ENCODE measurements at places on chromosomes 11 and 22.
A peak's percentile ranks its signal among the peaks of the same experiment; 100 is the strongest.

GRCh38 chr22:30508216-30508615, 2.7 kb upstream of the SEC14L4 start:
- DNase-seq, result no peak

DNA sequence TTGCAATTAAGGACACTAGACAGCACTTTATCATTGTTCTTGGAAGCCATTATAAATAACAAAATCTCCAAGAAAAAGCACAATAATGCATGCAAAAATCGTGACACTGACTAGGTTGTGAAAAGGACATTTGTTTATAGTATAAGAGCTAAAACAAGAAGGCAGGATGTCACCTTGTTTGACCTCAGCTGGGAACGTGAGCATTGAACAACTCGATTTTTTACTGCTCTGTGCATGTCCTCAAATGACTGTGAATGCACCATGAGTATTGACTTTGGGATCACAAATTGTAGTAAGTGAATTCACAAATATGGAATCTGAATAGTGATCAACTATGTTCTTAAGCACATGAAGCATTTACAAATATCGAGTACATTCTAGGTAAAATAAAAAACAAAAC, 35.3 kb upstream of the ARHGAP20 start:
- no peak for DNase-seq

DNA sequence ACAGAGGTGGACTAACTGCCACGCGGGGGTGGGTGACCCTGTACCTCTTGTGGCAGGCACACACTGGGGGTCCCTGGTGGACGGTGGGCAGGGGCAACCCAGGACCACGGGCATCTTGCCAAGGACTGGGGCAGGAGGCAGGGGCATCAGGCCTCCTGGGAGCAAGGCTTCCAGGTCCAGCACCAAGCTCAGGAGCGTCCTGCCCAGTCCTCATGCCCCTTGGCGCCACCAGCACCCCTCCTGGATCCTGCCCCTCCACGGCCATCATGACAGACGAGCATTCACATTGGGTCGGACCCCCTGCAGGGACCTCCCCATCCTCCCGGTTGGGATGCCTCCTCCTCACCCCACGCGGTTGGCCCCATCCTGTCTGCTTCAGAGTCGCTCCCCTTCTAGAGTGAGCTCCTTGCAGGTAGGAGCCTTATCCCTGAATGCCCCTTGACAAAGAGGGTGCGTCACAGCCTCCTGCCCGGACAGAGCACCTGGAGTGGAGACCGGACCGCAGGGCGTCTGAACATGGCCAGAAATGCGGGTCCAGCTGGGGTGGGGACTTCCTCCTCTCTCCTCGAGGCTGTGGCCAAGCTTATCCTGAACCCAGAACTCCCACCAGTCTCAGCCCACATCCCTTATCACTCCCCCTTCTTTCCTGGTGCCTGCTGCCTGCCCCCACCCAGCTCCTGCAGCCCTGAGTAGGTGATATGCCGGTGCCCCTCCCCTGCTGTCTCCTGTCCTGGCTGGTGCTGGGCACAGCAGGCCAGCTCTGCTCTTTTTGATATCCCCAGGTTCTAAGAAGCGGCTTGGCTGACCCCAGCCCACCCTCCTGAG, 40.3 kb downstream of the IGF2 start:
- DNase-seq, result no peak

DNA sequence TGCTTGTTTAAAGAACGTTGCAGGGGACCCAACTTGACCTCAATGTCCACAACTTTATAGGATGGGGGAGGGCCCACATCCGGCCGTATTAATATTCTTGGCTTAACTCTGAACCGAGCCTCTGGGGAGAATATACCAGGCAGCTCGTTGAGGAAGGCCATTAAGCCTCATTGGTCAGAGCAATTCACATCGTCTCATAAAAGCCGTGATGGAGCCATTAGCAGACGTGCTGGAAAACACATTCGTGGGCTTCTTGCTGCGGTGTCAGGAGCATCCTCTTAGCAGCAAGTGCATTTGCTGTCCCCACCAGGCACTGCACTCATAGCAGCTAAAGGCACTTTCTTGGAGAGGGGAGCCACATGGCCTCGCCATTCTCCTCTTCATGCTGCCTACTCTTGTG, 14.9 kb downstream of the DSCAML1 start:
- no peak for DNase-seq

GRCh38 chr11:2387266-2387987, 10.3 kb downstream of the CD81 start:
- no peak for DNase-seq

GRCh38 chr11:28289444-28289843, 181.3 kb downstream of the METTL15 start:
- no peak for DNase-seq

DNA sequence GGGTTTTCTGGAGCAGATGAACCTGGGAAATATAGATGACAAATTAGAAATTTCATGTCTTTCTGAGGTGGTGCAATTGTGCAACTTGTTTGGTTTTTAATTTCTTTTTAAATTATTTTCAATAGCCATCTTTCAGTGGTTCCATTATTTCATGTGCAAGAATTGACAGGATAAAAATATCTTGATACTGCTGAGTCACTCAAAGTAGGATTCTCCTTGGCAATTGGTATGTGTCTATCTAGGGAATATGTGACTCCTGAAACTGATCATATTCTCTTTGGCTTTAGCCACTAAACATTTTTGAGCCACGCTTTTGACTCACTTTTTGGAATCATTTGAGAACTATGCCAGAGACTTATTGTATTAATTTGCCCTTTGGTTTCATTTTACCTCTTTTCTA, 331.5 kb downstream of the KCNA4 start:
- DNase-seq, result no peak

- DNase-seq, result peak; percentile 83
These were observed 12.9 kb downstream of the CD59 start for GRCh38 chr11:33723238-33723881.

GRCh38 chr11:69423611-69424385, 57.7 kb upstream of the LINC01488 start:
- DNase-seq, result no peak

- no peak for DNase-seq
These were observed 2.6 kb downstream of the PLA2G3 start for GRCh38 chr22:31137721-31138120.

- no peak for DNase-seq
These were observed 1.2 kb downstream of the ESS2 start for GRCh38 chr22:19143212-19143611.

DNA sequence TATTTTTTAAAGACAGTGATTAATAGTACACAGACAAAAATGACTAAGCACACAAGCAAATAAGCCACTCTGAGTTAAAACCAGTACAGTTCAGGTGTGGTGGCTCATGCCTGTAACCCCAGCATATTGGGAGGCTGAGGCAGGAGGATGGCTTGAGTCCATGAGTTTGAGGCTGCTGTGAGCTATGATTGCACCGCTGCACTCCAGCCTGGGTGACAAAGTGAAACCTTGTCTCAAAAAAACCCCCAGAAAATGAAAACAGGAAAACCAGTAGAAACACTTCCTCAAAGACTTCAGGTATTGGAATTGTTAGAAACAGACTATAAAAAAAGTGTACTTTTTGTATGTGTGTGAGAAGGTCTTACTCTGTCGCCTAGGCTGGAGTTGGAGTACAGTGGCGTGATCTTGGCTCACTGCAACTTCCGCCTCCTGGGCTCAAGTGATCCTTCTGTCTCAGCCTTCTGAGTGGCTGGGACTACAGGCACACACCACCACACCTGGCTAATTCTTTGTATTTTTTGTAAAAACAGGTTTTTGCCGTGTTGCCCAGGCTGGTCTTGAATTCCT, 33.0 kb downstream of the PPP6R2 start:
- DNase-seq, result no peak

DNA sequence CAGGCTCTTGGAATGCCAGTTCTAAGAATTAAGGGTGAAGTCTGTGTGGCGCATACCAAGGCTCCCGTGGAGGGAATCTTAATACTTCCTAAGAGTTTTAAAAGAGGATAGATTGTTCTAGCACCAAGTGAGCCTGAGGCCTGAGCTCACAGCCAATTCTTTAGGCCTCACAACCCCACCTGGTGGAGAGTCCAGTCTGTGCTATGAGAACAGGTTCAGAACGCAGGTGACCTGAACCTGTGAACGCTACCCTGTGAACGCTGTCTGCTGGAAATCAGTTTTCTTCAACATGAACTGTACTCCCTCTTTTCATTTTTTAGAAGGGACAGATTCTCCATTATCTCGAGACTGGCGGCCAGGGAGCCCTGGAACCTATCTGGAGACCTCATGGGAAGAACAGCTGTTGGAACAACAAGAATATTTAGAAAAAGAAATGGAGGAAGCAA, 43.2 kb upstream of the DLAT start:
- no peak for DNase-seq

- DNase-seq, result no peak
These were observed 68.2 kb upstream of the B3GAT1 start for GRCh38 chr11:134480136-134480712.

- no peak for DNase-seq
These were observed 13.1 kb upstream of the CHRNA10 start for GRCh38 chr11:3684129-3684818.

DNA sequence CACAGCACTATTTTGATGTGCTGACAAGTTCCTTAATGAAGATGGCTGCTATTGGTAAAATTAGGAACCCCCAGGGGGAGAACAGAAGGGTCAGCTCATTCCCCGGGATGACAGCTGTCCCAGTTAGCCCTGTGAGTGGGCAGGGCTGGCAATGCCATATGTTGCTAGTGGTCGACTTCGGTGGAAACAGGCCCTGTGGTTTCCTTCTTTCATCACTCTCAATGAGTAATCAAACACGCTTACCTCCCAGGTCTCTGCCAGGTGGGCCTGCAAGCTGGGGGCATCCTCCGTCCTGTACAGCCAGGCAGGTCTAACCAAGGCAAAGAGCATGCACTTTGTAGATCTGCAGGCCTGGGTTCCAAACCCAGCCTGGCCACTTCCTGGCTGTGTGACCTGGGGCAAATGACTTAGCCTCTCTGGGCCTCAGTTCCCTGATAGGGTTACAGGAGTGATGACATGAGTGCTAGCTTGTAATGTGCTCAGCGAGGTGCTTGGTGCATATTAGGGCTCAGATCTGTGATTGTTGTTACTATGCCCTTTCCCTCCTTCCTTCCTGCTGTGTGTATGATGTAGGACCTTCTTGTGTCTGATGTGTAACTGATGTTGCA, 85.2 kb downstream of the TSPAN18 start:
- DNase-seq, result no peak

GRCh38 chr11:125061281-125061680, 1.8 kb upstream of the SLC37A2 start:
- no peak for DNase-seq

GRCh38 chr11:17597770-17598169, 50.7 kb downstream of the OTOG start:
- no peak for DNase-seq

GRCh38 chr22:31107894-31108218, 488 bp upstream of the SELENOM start:
- no peak for DNase-seq

- peak; percentile 52 for DNase-seq
These were observed 2.4 kb downstream of the MAPK1 start for GRCh38 chr22:21865041-21865440.

GRCh38 chr22:45893516-45893915, 83.4 kb downstream of the WNT7B start:
- no peak for DNase-seq

- no peak for DNase-seq
These were observed 940.9 kb downstream of the BRD1 start for GRCh38 chr22:48886604-48887393.

DNA sequence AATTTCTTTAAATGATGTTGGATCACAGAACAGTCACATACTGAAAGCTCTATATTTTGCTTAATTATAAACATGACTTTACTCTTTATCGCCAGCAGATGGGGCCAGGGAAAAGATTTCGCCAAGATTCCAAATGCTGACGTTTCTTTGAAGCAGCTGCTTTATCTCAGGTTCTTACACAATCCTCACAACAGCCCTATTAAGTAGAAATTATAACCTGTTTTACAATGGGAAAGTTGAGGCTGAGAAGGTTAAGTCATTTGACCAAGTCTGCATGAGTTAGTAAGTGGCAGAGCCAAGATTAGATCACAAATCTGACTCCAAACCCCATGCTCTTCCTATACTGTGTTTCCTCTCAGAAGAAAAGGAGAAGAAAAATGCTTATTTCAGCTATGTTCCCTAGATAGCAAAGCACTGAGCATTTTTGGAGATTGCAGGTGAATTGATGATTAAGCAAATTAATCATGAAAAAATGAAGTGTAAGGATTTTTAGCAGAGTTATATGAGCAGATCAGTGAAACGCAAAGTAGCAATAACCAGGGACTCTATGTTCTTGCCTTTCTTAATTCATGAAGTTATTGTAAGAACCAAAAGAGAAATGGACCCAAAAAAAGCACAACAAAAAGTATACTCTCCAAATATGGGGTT, 79.0 kb downstream of the AASDHPPT start:
- DNase-seq, result peak; percentile 58

DNA sequence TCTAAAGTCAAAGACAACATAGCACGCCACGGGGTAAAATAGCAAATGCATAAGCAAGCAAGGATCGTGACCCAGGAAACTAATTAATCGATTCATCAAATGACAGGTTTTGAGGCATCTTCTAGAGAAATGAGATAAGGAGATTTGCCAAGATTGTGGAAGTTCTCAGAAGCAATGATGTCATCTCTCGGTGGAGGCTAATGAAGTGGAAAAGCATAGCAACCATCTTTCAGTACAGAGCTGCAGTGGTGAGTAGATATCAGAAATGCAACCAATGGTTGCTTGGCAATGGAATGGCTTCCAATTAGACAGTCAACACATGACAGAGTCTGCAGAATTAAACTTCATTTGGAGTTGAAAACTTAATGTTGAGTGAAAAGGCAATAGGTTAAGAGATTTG, 116.0 kb downstream of the KIRREL3 start:
- no peak for DNase-seq

GRCh38 chr11:91133361-91133760, 910.5 kb upstream of the CHORDC1 start:
- no peak for DNase-seq

GRCh38 chr22:22930571-22931556, 43.2 kb downstream of the IGLL5 start:
- no peak for DNase-seq

DNA sequence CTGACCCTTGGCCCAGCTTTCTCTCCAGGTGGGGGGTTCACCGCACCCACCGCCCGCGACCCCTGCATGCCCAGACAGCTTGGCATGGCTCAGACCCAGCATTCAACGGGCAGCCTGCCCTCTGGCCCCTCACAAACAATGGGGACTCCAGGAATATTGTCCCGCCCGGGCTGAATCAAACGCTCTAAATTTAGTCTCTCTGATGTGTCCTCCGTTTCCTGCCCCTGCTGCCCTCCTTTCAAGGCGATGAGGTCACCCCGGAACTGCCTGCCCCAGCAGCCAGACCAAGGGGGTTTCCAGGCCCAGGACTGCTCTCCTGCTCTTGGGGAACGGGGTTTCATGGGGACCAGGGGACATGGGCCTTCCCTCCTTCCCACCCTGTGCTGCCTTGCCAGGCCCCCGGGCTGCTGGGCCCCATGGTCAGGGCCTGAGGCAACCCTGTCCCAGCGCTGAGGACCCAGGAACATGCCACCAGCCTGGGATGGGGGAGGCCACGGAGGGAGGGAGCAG, 10.1 kb upstream of the PDGFB start:
- no peak for DNase-seq

GRCh38 chr11:121048464-121049233, 24.7 kb downstream of the TBCEL start:
- DNase-seq, result no peak
